ENCODE measurements at places on chromosomes 12 and 14. TPM values are rescaled to one million over a fixed set of nuclear protein-coding genes. Genes with fewer than 3 reads are reported as not detected.

DNA sequence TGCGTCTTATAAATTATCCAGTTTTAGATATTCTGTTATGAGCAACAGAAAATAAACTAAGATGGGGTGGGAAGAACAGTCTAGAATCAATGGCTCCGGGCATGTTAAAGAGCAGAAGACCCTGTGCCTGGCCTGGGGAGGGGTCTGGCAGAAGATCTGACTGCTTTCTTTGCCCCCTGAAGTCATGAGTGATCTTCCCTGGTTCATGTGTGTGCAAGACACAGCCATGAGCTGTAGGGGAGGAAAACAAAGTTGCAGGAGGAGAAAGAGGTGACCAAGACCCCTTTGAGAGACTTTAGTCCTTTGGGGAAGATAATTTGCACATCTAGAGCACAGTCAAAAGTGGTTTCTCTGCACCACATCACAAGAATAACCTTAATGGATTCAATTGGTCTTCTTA lies 4.8 kb downstream of the LACRT start:
- no peak for DNase-seq

DNA sequence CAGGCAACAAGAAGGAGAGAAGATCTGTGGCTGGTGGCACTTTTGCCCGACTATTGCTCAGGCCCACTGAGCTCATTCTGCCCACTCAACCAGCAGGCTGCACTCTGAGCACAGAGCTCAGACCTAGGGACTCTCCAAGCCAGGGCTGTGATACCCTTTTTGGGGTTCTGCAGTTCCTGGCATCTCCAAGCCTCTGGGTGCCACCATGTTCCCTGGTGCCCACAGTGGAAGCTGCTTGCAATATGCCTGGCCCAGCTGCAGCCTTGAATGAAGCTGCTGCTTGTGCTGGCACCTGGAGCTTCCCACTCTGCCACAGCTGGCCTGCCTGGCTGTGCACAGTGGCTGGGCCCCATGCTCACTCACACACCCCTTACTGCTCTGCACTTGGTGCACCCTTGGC lies 236.1 kb downstream of the ADGRD1 start:
- DNase-seq, result no peak

DNA sequence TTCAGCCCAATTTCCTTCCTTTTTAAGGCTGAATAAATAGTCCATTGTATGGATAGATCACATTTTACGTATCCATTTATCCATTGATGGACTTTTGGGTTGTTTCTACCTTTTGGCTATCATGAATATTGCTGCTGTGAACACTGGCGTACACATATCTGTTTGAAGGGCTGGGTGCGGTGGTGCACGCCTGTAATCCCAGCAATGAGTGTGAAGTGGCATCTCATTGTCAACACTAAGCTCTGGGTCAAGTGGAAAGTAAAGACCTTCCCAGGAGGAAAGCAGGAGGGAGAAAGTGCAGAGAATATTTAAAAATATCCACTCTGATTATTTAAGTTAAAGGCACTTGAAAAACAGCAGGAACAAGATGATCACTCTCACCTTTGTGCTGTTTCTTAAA lies 11.7 kb upstream of the PLA2G1B start:
- no peak for DNase-seq

- DNase-seq, result no peak
Measured at GRCh38 chr14:90722590-90722989, 93.6 kb downstream of the TTC7B start.

- DNase-seq, result no peak
Measured at GRCh38 chr12:120263748-120264085, 1.8 kb downstream of the PXN start.

- DNase-seq, result no peak
Measured at GRCh38 chr14:77920312-77920711, 120.4 kb downstream of the ADCK1 start.

- no peak for DNase-seq
Measured at GRCh38 chr12:51705450-51705849, 114.4 kb downstream of the SCN8A start.

- no peak for DNase-seq
Measured at GRCh38 chr12:128531170-128531569, 264.2 kb downstream of the TMEM132C start.

DNA sequence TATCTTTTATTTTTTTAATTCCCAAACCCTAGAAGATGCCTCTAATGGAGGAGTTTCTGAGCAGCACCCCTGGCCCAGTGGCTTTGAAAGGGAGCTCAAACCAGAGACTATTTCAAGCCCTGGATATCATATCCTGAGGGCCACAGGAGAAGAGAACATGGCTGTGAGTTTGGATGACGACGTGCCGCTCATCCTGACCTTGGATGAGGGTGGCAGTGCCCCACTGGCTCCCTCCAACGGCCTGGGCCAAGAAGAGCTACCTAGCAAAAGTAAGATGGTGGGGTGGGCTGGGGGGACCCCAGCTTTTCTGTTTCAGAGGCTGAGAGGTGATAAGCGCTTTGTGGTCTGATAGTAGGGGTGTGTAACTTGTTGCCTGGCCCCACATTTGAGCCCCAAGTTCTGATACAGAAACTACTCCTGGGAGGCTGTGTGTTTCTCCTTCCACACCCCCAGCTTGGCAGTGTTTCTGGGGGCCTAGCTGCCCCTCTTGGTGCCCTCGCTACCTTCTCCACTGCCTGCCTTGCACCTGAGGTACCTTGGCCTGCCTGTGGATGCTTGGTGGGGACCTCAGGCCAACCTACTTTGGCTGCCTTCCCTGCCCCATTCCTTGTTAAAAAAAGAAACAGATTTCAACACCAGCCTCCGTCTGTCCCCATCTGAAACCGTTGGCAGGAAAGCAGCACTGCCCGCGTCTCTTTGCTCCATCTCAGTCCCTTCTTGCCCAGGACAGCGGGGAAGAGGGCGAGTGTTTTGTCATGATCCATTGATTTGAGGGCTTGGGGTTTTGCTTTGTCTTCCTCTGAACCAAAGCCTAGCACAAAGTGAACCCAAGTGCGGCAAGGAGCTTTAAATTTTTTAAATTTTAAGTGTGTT lies 5.7 kb downstream of the TPCN1 start:
- no peak for DNase-seq

GRCh38 chr12:116528065-116528464 lies 31.1 kb upstream of the MAP1LC3B2 start:
- DNase-seq, result no peak

- no peak for DNase-seq
Measured at GRCh38 chr12:109711596-109712461, 1.8 kb upstream of the FAM222A start.

DNA sequence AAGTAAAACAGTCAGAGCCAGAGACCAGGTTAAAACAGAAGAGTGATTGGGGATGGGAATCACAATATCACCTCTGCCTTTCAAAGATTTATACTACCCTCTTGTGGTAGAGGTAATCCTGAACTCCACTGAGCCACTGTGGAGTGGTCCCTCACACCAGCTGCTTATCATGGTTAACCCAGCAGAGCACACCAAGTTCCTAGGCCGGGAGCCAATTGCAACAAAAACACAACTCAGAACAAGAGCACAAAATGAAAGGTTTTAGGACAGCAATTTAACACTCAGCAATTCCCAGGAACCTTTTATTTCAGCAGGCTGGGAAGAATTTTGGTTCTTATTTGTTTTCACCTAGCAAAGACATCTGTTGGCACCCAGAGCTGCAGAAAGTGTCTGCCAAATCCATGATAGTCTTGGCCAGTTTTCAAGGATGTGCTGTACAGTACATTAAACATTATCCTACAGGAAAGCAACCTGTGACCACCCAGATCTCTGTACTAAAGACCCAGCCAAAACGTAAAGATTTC lies 220.5 kb upstream of the ATXN7L3B start:
- DNase-seq, result peak; percentile 90

GRCh38 chr12:10618338-10618987 lies 5.1 kb upstream of the MAGOHB start:
- no peak for DNase-seq

DNA sequence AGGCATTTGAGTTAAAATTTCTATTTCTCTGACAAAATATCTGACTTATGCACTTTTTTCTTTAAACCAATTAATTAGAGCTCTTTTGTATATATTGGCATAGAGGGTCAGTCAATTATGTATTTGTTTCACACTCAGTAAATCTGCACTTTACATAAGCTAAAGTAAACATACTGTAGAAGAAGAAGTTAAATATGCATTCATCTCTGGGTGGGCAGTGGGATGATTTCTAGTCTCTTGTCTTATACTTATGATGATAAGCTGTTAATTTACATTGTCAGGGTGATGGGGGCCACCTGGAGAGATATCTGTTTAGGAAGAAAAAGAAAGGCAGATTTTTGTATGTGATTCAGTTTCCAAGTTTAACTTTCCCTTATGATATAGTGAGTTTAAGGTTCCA lies 330.8 kb downstream of the IPO8 start:
- no peak for DNase-seq

- no peak for DNase-seq
Measured at GRCh38 chr14:51018521-51018920, 74.2 kb upstream of the PYGL start.

DNA sequence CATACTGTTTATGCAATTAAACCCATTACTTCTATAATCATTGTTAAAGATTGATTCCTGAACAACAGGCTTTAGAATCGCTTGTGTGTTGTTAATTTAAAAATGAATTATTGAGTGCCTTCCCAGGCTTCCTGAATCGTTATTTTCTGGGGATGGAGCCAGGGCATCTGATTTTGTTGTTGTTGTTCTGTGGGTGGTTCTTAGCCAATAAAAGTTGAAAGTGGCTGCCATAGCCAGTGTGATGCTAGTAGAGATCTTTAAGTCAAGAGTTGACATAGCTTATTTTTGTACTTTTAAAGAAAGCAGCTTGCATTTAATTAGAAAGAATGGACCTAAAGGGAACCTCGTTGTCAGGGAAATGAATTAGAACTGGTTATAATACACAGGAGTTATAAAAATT lies 6.4 kb downstream of the GOLGA5 start:
- no peak for DNase-seq

DNA sequence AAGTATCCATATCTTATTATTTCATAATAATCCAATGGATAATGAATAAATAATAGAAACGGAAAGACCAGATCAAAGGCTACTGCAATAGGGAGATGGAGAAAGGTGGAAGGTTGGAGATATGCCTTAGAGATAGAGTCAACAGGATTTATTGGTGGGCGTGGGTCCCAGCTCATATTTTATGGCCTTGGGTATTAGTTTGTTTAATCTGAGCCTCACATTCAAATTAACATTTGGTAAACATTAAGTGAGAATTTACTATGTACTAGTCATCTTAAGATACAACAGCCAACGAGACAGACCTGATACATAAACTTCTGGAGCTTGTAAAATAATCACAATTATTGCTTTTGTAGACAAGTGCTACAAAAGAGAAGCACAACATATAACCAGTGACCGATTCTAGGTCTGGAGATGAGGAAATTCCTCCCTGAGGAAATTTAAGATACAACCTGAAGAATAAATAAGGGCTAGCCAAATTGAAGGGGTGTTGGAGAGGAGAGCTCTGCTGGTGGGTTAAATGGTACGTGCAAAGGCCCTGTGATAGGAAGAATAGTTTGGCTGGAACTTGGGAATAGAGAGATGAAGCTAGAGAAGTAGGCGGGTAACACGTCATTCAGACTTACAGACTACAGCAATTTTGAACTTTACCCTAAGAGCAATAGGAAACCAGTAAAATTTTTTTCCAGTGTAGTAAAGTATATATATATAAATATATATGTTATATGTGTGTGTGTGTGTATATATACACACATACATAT lies 16.1 kb downstream of the LTBR start:
- DNase-seq, result no peak

DNA sequence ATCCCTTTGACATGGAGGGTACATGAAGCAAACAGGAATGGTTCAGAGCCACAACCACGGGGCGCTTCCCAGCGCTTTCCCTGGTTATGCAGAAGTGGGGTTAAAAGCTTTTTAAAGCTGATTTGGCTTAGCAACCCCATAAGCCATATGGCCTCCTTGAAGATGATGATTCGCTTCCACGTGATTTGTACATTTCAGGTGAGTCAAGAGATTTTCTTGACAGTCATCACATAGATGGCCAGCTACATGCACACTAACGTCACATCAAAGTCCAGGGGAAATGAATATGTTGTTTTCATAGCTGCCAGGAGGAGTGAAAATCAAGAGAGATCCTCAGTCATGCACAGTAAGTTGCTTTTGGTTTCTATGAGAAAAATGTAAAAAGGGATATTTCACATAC lies 309.7 kb downstream of the TMEM132D start:
- DNase-seq, result no peak

DNA sequence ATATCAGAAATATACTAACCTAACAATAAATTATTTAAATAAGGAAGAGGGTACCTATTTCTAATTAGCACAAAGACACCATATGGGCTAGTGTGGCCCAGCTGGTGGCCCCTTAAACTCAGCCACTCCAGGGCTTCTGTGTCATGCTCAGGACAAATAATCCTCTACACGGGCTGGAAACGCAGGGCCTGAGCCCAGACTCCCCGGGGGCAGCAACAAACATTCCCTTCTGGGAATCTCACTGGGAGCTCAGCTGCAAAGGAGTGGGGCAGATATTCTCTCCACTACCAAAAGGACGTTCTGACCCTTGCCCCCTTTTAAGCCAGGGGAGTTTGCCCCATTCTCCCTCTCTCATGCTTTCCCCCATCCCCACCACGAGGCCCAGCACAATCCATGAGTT lies 43.7 kb upstream of the ELK3 start:
- no peak for DNase-seq

DNA sequence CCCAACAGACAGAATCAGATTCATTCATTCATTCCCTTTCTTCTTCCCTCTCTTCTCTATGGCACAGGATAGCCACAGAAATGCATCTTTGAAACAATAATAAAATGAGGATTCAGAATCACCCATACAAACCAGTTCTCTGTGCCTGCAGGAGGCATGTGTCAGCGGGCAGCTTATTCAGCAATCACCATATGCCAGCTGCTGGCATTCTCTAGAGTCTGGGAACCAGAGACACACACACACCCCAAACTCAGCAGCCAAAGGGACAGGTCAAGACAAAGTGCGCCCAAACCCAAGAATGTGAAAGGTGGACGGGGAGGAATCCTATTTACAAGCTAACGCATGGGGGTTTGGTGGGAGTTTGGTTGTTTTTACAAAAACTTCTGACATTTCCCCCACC lies 14.1 kb downstream of the ARF3 start:
- DNase-seq, result no peak

DNA sequence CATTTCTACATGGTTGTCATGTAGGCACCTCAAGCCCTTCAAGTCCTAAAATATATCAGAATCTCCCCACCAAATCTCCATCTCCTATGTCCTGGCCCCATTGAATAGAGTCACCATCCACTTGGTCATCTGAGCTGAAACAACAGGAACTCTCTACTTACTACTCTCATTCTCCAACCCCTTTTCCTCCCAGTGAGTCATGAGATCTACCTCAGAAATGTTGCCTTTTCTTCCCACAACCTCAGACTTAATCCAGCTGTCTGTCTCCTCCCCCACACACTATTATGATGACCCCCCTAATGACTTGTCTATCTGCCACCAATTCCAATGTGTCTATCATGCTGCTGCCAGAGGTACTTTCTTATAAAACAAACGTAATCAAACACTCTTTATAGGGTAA lies 72.3 kb upstream of the TMEM263 start:
- DNase-seq, result no peak

The TBC1D30 gene
- 18.0 TPM for polyA plus RNA-seq

The KMT2D gene
- 43.2 TPM for polyA plus RNA-seq

The ATP23 gene
- 9.0 TPM for polyA plus RNA-seq

The ANKRD33 gene
- polyA plus RNA-seq, result 0.14 TPM

The OLR1 gene
- polyA plus RNA-seq, result 16.0 TPM

The RNASE4 gene
- polyA plus RNA-seq, result 0.48 TPM

The RNASE1 gene
- polyA plus RNA-seq, result 50.2 TPM

The SRRM4 gene
- polyA plus RNA-seq, result 22.6 TPM

The FGD4 gene
- polyA plus RNA-seq, result 19.8 TPM
